ENCODE measurements at places on chromosomes 13 and 19.

GRCh38 chr13:90773681-90774080 is 573.8 kb upstream of the MIR17HG start:
- no peak for DNase-seq

GRCh38 chr19:28426730-28427225 is 786.2 kb downstream of the UQCRFS1 start:
- DNase-seq, result no peak

- DNase-seq, result no peak
These were observed 85.0 kb downstream of the DOCK9 start for GRCh38 chr13:98892821-98893220.

- DNase-seq, result no peak
These were observed 66.5 kb upstream of the STARD13 start for GRCh38 chr13:33352041-33352440.

GRCh38 chr19:35828692-35829301 is 16.2 kb upstream of the PRODH2 start:
- peak; percentile 18 for DNase-seq

- DNase-seq, result no peak
These were observed 334.0 kb downstream of the SLITRK5 start for GRCh38 chr13:88005188-88005587.

- DNase-seq, result peak; percentile 60
These were observed 75.4 kb upstream of the GPR183 start for GRCh38 chr13:99382428-99383133.

DNA sequence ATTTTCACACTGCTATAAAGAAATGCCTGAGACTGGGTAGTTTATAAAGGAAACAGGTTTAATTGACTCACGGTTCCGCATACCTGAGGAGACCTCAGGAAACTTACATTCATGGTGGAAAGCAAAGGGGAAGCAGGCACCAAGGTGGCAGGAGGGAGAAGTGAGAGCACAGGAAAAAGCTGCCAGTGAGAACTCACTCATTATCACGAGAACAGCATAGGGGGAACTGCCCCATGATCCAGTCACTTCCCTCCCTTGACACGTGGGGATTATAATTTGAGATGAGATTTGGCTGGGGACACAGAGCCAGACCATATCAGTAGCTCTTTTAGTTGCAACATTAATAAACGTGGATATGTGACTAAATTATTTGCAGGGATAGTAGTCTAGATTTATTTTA is 4.3 kb upstream of the KCTD4 start:
- no peak for DNase-seq

GRCh38 chr19:1491114-1491848 is at the start of gene REEP6:
Gene REEP6 (plus strand): TSS chr19:1491181. CDS start chr19:1491270, 89 bp downstream.
- DNase-seq, result no peak

- peak; percentile 34 for DNase-seq
These were observed at the start of gene B3GNT8 for GRCh38 chr19:41426952-41427646. Gene B3GNT8 (minus strand): TSS chr19:41427374. CDS start chr19:41426778, 596 bp downstream.
